Activated T-helper 2 cell treated with anti-CD3 and anti-CD28 coated beads, Interferon-gamma antibody, Interleukin-2, Interleukin-4, amounts not matched to agents 10 μg/mL and 5 μg/mL and 100 μg/mL, durations not matched to agents 14 hours and 24 hours and 36 hours (primary cell): ENCODE measurements at places on chromosomes 5 and 9. TPM values are rescaled to one million over a fixed set of nuclear protein-coding genes. Genes with fewer than 3 reads are reported as not detected.

- DNase-seq, result no peak
Measured at GRCh38 chr9:87226896-87227295, 270.8 kb upstream of the DAPK1 start.

DNA sequence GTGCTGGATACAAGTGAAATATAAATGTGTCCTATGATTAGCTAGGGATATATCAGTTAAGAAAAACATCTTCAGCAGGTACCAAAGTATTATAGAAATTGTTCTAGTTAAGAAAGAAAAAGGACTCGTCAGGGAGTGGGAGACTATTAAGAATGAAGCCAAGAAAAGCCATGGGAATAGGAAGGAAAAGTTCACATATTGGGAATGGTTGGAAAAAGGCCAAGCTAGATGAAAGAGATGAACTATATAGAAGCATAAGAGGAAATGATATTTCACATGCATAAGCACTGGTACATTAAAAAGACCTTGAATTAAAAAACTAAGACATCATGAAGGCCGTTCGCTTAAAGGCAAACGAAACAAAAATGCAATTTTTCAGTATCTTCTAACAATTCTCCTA, 237.7 kb downstream of the ADAMTS6 start:
- DNase-seq, result no peak

GRCh38 chr9:136847088-136847825, 2.0 kb upstream of the PHPT1 start:
- DNase-seq, result no peak

GRCh38 chr5:163410505-163410904, 26.9 kb upstream of the CCNG1 start:
- no peak for DNase-seq

- DNase-seq, result no peak
Measured at GRCh38 chr5:121573721-121574382, 277.8 kb upstream of the FTMT start.

Gene IL7R
- total RNA-seq, result 60.9 and 66.9 TPM in 2 replicates

Gene OBP2B
- not detected in 2 replicates for total RNA-seq

Gene SPINK7
- total RNA-seq, result not detected in 2 replicates

- peak; percentile 94 for DNase-seq
Measured at GRCh38 chr5:33440482-33441240, at the start of gene TARS1. TSS of gene TARS1 (plus strand) at chr5:33440965. CDS start at chr5:33441087, 122 bp downstream.

DNA sequence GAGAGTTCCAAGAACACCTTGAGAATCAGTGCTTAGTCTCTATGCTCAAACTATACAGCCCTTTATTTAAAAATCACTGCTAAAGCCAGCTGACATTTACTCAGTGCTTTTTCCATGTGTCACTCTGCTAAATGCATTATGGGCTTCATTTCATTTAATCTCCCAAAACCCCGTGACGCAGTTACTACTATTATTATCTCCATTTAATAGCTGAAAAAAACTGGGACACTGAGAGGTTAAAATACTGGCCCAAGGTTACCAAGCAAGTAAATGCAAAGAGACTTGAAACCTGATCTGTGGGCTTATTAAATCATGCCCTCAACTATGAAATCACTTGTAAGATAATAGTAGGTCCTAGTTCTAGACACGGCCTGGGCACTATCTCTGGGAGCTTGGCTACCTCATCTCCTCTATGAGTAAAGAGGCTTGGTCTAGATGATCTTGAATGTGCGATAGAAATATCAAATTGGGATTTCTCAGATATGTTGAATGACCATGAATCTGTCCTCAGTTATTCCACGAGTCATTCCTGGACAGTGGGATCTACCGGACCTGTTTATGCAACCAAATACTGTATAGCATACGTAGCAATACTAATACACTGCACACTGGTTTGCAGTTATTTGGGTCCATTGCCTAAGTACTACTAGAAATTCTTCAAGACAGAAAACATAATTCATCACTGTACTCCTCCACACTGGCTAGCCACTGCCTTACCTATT, 32.3 kb downstream of the MARCHF11 start:
- no peak for DNase-seq

Gene TRAF1
- total RNA-seq, result 164 TPM in 2 replicates

Gene FIBCD1
- not detected in 2 replicates for total RNA-seq

- DNase-seq, result no peak
Measured at GRCh38 chr5:36125868-36126267, 25.8 kb downstream of the LMBRD2 start.

GRCh38 chr5:134371834-134372340, 518 bp downstream of the UBE2B start:
- DNase-seq, result peak; percentile 39

Gene SEMA6A
- total RNA-seq, result 0.67 TPM in 1 of 2 replicates, not detected in the other

Gene FAM200C
- total RNA-seq, result 1.3 and 1.4 TPM in 2 replicates

Gene CMYA5
- 0.11 and 0.44 TPM in 2 replicates for total RNA-seq

DNA sequence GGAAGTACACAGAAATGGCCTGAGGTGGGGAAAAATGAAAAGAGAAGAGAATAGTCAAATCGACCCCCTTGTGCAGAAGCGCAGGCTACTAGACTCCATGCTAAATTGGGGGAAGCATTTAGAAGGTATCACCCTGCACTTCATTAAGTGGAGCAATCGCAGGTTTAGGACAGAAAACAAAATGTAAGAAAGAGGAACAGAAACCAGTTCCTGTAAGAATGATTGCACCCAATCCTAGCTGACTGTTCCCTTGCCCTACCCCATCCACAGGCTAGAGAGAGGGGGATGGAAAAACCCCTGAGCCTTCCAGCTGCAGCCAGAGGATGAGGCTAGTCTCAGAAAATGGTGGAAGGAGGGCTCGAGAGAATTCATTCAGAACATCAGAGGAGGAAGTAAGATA, 23.9 kb upstream of the PPP1R2B start:
- no peak for DNase-seq

DNA sequence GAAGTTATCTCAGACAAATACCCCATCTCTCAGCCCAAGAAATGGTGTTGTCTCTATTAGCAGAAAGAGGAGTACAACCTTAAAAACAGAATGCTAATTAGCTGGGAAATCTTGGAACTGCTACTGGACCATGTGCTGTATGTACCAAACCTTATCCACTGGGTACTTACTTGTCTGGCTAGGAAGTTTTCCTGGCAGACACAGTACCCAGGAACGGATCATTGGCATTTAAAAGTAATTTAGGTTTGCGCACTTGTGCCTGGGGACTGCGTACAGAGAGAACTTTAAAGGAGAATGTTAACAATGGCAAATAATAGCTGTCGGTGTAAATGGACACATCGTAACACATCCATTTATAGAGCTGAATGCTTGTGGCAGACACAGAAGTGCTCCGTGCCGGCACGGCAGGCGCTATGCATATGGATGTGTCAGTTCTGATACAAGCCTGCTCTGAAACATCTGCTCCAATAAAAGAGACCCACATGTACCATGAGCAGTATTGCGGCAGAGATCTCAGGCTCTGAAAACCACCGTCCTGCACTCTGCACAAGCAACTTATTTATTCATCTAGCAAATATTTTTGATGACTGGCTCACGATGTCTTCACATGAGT, 290.6 kb upstream of the PANK3 start:
- DNase-seq, result no peak

Gene FKBP15
- total RNA-seq, result 39.6 and 40.4 TPM in 2 replicates

DNA sequence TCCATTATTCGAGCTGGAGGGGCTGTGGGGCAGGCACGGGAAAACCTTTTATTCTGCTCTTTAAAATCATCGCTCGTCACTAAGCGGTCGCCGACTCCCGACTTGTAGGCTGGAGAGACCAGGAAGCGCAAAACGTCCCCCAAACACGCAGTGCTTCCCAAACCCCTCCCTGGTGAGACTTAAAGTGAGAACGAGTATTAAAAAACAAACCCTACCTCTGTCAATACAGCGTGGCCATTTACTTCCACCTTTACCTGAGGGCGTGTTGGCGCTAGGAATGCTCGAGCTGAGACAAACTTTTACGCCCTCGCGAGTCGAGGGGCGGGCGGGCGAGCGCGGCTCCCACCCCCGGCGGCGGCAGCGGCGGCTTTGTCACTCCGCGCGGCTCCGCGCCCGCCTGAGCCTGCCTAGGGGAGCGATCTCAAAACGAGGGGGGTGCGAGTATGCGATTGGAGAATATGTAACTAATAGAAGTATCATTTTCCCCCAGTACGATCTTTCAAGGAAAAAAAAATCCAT, at the start of gene NR2F1-AS1:
Gene NR2F1-AS1 (minus strand): TSS at position 293 of the 519 bp plus-strand sequence.
- DNase-seq, result no peak

GRCh38 chr5:65198456-65199120, 283.1 kb downstream of the ADAMTS6 start:
- no peak for DNase-seq

GRCh38 chr9:125984461-125984860, 237.3 kb downstream of the PBX3 start:
- DNase-seq, result no peak

Gene PPP2R2B
- 0.34 TPM in 1 of 2 replicates, not detected in the other for total RNA-seq

Gene SPINK6
- total RNA-seq, result not detected in 2 replicates

Gene PCDHGA3
- total RNA-seq, result 0.11 and 0.16 TPM in 2 replicates

Gene ARL14EPL
- not detected in 2 replicates for total RNA-seq

Gene SVEP1
- not detected in 2 replicates for total RNA-seq

Gene ZDHHC12
- total RNA-seq, result 51.7 and 53.2 TPM in 2 replicates

DNA sequence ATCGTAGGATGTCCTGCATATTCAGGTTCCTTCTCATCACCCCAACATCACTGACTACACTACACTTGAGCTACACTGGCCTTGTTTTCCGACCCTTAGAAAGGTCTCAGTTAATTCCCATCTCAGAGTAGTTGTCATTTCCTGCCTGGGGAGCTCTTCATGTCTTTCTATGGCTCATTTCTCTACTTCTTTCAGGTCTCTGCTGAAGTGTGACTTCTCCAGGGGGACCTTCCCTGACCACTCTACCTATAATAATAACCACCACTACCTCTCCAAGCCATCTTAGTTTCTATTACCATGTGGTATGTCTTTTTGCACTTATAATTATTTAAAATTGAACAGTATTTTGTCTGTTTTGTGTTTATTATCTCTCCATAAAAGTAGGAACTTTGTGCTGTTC, 113.2 kb downstream of the STARD4 start:
- DNase-seq, result no peak

Gene CDKN2B
- 0.62 and 0.69 TPM in 2 replicates for total RNA-seq

Gene ST8SIA4
- total RNA-seq, result 79.1 and 82.3 TPM in 2 replicates

GRCh38 chr5:9222054-9222976, 323.6 kb downstream of the SEMA5A start:
- DNase-seq, result no peak

Gene TSSK1B
- not detected in 2 replicates for total RNA-seq

DNA sequence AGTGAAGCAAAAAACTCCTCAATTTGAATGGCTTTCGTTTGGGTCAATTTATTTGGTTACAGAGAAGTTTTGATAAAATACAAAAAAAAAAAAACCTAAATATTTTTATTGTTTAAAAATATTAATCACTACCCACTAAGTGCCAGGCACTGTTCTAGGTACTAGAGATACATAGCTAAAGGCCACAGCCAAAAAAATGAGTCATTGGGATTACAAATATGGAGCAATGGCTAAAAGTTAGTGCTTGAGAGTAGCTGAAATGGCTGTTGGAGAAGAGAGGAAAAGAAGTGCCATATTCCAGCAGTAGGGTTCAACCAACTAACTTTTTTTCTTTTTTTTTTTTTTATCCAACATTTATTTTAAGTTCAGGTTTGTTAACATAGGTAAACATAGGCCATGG, 130.1 kb upstream of the PTGER4 start:
- DNase-seq, result no peak

Gene TMEM167A
- total RNA-seq, result 67.7 and 70.9 TPM in 2 replicates

Gene LECT2
- not detected in 2 replicates for total RNA-seq

- no peak for DNase-seq
Measured at GRCh38 chr9:107180206-107180605, 102.9 kb upstream of the RAD23B start.
